ENCODE measurements at places on chromosomes 2 and 18.

DNA sequence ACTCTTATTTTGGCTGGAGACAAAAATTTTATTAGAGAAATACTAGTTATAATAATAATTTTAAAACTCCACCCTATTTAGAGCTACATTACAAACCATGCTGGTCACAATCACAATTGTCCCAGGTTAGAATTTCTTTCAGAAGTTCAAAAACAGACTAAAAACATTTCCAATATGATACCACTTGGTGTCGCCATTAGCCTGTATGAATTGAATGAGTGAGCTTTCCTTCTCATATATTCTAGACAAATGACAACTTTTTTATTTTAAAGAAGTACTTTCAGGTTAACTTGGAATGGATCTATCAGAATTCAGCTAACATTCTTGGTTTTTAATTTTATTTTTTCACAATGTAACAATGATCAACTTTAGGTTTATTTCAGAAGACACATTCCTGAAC, 48.0 kb downstream of the SERPINB8 start:
- no peak for DNase-seq

DNA sequence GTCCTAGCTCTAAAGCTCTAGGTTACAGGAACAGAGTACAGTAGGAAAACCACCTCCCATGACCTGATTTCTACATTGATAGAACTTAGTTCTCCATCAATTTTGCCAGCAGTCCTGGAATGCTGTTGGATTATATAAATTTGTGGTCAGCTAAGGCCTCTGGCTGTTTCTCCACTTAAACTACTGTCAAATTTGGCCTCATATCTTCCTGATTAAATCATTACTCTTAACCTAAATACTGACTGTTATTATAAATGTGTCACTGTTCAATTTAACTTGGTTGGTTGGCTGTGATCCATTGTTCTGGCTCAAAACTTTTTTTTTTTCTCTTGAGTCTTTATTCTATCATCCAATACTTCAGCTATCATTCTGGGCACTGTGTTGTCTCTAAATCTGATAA, 71.2 kb downstream of the TGFA start:
- no peak for DNase-seq

- no peak for DNase-seq
Measured at GRCh38 chr2:98458207-98458606, 13.5 kb downstream of the INPP4A start.

DNA sequence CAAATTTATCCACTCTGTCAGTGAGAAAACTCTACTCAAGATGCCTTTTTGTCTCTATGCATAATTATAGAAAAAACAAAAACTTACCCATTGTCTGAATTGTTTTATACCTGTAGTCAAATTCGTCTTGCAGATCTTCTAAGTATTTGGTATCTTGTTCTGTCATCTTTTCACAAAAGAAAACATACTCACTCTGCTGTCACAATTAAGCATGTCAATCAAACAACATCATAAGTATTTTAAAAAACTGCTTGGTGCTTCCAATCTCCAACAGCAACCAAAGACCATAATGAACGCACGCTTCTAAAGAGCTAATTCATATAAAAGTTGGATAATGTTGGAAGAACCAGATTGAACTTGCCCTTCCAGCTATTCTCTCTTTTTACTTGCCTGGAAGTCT, 55.6 kb upstream of the STAT1 start:
- DNase-seq = no peak

- DNase-seq = no peak
Measured at GRCh38 chr2:10935953-10936942, 24.5 kb downstream of the KCNF1 start.

GRCh38 chr2:109711230-109712122, 82.6 kb upstream of the RGPD5 start:
- DNase-seq = no peak

- DNase-seq = peak; percentile 21
Measured at GRCh38 chr2:189581354-189582139, 961 bp upstream of the SLC40A1 start.

- DNase-seq = no peak
Measured at GRCh38 chr2:229044581-229044980, 226.5 kb downstream of the PID1 start.

DNA sequence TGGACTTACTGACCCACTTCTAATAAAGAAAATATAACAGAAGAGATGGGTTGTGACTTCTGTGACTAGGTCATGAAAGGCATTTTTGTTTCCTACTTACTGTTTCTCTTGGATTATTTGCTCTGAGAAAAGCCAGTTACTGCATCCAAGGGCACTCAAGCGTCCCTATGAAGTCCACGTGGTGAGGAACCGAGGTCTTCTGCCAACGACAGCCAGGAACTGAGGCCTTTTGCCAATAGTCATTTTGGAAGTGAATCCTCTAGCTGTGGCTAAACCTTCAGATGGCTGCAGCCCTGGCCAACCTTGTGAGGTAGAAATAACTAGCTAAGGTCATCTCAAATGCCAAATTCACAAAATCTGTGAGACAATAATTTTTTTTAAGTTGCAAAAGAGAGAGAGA, 449.8 kb upstream of the RGPD4 start:
- no peak for DNase-seq

- no peak for DNase-seq
Measured at GRCh38 chr2:20656561-20656960, 5.7 kb upstream of the HS1BP3 start.

DNA sequence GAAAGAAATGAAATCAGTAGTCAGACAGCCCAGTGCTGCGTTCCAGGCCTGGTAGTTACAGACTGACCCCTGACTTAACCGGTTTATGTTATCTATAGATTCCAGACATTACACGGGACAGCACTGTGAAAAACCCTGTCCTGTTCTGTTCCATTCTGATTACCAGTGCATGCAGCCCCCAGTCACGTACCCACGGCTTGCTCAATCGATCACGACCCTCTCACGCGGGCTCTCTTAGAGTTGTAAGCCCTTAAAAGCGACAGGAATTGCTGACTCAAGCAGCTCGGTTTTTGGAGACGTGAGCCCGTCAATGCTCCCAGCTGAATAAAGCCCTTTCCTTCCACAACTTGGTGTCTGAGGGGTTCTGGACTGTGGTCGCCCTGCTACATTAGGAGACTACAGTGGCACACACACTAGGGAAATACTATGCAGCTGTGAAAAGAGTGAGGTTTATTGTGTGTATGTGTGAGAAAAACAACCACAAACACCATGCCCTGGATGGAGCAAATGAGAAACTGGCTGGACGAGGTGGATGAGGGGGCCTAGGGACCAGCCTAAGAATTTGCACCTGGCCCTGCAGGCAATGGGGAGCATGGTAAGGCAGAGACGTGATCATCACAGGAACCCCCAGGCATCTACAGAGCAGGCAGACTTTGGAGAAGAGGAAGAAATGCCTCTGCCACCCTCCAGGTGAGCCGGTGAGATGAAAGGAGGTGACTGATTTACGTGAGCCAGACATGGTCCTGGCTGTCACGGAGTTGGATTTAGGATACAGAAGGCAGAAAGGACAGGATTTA, 49.1 kb upstream of the SEMA4C start:
- DNase-seq = no peak

DNA sequence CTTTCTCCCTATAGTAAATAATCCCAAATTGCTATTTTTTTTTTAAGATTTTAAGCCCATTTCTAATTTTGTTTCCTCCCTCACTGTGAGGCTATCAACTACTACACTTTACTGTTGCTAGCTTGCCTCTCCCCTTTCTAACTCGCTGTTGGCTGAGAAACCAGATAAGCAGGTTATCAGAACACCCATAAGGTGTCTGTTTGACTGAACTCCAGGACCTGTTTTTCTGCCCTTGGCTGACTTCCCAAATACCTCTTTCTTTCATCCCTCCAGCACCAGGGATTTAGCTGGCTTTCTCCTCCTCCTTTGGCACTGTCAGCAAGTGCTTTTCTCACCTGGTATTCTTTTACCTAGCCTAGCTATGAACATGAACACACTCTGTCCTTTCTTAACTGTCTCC, 11.1 kb downstream of the TRAK2 start:
- no peak for DNase-seq

GRCh38 chr2:152657043-152657442, 60.2 kb downstream of the PRPF40A start:
- DNase-seq = no peak

DNA sequence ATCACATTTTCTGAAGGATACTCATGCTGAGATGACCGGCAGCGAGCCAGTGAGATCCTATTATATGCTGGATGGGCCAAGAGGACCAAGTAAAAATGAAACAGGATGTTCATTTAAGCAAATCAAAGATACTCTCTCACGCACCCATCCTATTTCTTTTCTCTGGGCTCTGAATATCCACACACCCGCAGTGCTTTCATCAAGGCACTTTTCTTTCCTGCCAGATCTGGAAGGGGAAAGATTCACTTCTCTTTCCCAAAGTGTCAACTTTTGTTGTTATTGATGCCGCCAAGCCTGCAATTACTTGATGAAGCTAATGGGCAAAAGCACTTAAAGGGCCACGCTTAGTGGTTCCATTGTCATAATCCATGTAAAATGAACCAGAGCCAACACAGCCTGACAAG, 191.9 kb upstream of the CHAC2 start:
- no peak for DNase-seq

DNA sequence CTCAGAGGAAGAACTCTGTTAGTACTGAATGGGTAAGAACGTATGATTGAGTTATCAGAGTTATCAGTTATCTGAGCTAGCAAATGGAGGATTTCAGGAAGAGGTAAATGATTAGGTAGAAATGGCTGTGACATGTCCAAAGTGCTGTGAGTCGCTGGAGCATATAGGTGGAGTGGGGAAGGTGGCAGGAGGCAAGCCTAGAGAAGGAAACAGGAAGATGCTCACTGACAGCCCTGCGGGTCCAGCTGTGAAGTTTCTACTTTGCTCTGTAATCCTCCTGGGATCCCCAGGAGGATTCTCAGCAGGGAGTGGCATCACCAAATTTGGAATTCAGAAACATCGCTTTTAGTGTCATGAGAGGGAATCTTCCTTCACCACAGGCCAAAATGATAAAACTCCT, 52.0 kb downstream of the GYPC start:
- DNase-seq = no peak

GRCh38 chr2:4873364-4873763, 818.8 kb upstream of the SOX11 start:
- no peak for DNase-seq

GRCh38 chr18:31618801-31619200, 27.1 kb downstream of the TTR start:
- no peak for DNase-seq

- DNase-seq = no peak
Measured at GRCh38 chr18:76785872-76786271, 36.5 kb upstream of the ZNF236 start.

DNA sequence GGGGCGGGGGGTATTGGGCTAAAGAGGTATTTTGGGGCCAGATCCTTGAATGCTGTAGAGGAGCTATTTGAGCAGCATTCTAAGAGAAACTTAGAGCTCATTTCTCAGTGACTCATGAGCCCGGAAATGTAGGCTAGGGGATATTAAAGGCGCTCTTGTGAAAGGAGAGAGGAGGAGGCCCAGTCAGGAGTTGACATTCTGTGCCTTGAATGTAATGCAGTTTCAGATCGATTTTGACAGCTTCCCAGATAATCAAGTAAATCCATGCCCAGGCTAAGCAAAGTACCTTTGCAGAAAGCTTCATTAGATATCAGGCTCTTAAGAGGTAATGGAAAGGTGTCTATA, 1.5 kb downstream of the CAB39 start:
- peak; percentile 30 for DNase-seq

- DNase-seq = no peak
Measured at GRCh38 chr2:194319222-194319992, 1337.6 kb upstream of the SLC39A10 start.

DNA sequence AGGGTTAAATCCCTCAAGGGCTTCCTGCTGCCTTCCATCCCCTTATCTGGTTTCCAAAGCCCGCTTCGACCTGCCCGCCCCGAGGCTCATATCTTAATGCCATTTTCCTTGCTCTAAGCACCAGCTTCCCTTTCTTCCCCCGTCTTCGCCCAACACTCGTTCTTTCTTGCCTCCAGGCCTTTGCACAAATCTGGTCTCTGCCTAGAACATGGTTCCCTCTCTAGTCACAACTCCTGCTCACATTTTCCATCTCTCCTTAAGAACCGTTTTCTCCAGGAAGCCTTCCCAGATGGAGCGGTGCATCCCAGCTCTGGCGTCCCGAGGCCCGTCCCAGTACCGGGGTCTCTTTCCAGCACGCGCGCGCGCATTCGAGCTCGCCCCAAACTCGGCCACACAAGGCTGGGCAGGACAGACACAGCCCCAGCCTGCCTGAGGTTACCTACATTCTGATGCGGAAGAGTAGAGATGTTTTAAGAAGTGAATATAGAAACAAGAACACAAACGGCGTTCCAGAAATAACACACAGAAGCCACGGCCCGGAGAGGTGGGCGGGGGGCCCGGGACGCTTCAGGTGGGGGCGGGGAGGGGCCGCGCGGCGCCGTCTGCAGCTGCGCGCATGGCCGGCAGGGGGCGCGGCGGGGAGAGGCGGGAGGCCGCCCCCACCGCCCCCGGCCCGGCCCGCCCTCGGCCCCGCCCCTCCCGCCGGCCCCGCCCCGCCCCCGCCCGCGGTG, at the start of gene DGKD:
TSS of gene DGKD (plus strand) at position 726 of the 731 bp plus-strand sequence. CDS start 25 bp downstream, outside the sequence.
- DNase-seq = peak; percentile 75

DNA sequence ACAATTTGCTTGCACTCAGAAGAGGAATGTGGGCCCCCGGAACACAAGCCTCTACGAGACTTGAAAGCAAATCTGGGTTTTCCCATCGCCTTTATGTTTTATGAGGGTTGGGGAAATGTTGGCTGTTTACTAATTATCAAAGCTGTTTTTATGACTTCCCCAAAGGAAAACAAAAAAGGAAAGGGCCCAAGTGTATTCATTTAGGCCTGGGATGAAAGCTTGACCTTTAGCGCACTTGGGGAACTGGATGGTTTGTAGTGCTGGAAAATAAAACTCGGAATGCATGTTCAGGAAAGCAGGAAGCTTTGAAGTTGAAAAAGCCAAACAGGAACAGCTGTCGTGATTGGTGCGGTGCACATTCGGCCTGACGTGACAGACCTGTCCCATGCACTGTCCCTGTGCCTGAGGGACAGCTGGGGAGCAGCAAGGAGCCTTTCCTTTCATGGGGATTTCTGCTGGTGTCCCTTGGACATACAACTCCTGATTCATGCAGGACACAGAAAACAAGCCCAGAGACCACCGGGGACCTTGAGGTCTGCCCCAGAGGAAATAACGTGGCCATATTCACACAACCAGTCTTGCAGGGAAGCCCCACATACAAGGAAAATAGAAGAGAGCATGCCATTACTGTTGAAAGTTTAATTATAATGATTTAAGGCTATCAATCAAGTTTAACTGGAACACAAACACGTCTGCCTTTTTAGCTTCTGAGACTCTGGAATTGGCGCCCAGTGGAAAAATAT, 169.7 kb upstream of the APCDD1 start:
- no peak for DNase-seq

- DNase-seq = no peak
Measured at GRCh38 chr2:234502285-234502918, 5.5 kb upstream of the ARL4C start.

DNA sequence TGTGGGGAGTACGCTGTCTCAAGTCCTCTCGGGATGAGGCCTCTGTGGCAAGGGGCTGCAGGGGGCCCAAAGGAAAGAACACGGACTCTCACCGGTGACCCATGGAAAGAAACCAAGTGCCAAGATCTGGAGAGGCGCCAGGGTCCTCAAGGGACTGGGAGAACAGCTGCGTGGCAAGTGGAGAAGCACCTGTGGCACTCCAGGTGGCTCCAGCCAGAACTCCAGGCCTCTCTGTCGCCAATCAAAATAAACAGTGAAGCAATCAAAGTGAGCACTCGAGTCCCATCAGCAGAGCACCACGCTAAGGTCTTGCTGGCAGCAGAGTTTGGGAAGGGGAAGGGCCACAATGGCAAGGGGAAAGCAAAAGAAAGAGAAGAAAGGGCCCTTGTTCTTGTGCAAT, 54.7 kb downstream of the BCL2 start:
- no peak for DNase-seq

- DNase-seq = no peak
Measured at GRCh38 chr2:137963535-137964065, 673 bp upstream of the HNMT start.

GRCh38 chr2:58268685-58269084, 27.6 kb upstream of the FANCL start:
- no peak for DNase-seq

Data from stimulated activated CD4-positive, alpha-beta T cell treated with anti-CD3 and anti-CD28 coated beads, Interleukin-2, amount 100 ng/mL, for 24 hours (primary cell).